ENCODE measurements at places on chromosomes 1 and 21.
A peak's percentile ranks its signal among the peaks of the same experiment; 100 is the strongest.

- DNase-seq = no peak
These were observed 37.2 kb downstream of the NUP210L start for GRCh38 chr1:154117642-154118041.

DNA sequence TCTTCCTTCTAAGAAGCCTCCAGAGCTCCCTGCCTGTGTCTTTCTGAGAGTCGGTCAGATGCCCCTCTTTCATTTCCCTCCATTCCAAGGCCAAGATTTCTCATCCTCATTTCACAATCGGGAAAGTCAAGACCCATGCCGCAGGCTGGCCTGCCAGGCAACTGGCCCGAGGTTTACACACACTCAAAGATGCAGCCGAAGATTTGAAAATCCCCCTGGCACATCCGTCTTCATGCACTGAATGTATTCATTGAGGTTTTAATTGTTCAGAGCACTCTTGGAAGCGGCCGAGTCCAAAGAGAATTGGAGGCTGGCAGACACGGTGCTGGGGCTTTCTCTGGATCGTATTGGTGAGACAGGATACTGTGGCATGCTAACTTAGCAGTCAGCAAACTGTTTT, 29.1 kb upstream of the SRP9 start:
- no peak for DNase-seq

- no peak for DNase-seq
These were observed at the start of gene FCRLA for GRCh38 chr1:161706482-161707347. Gene FCRLA, plus strand, starts transcription at chr1:161707229. Its CDS starts 36 bp downstream, at chr1:161707265.

DNA sequence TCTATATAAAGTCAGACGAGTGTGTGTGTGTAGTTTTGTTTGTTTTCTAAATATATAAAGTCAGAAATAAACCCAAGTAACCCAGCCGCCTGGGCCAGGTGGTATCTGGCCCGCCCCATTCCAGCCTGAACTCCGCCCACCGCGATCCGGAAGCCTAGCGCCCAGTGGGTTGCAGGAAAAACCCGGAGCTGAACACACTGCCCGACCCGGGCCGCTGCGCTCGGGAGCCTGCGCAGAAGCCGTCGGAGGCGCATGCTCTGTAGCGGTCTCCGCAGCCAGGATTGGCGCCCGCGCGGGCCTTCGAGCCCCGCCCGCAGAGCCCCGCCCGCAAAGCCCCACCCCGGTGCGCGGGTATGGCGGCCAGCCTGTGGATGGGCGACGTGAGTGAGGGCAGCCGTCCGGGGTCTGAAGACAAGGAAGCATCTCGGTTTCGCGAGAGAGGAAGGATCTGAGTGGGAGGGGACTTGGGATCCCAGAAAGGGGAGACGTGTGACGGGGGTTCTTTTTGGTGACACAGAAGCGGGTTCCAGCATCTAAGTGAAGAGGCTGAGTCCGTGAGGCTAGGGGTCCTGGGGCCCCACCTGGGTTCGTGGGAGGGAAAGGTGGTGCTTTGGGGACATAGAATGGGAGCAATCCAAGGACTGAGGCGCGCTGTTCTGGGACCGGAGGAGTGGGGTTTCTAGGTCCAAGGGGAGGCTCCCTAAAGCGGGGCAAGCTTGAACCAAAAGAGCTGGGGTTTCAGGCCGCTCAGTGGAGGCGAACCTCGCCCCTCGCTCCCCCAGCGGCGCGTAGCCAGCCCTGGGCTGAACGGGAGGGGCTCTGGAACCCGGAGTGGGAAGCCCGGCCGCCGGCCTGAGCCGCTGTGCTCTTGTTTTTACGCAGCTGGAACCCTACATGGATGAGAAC, at the start of gene TRNAU1AP:
Gene TRNAU1AP (plus strand): TSS at position 328 of the 906 bp plus-strand sequence. CDS start 26 bp downstream, at position 354.
- peak; percentile 85 for DNase-seq

DNA sequence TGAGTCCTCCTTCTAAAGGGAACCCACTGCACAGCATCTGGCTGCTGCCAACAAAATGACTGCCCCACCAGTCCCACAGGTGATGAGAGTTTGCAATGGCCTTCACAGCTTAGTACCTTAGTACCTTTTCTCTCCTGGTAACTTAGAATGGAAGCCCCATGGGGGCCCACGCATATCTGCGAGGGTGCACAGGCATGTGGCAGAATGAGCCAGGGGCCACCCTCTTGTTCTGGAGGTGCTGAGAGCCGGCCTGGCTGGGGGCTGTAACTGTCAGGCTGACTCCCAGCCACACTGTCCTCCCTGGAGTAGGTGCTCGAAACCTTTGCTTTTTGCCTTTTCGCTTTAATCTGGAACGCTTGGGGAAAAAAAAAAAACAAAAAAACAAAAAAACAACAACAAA, 185.1 kb downstream of the DHRS3 start:
- DNase-seq = no peak

DNA sequence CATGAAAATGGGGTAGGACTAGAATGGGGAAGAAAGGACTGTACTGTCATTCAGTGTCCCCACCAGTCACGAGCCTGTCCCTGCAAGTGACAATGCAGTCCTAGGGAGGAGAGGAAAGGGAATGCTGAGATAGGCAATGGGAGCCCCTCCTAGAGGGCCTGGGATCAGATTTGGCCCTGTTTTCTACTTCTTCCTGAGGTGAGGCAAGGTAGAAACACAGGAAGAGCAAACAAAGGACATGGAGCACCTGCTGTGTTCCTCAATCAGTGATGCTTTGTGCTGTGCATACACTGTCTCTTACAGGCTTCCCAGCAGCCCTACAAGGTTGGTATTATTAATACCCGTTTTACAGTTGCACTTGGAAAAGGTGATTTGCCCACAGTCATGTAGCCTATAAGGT, 6.1 kb downstream of the FABP3 start:
- no peak for DNase-seq

DNA sequence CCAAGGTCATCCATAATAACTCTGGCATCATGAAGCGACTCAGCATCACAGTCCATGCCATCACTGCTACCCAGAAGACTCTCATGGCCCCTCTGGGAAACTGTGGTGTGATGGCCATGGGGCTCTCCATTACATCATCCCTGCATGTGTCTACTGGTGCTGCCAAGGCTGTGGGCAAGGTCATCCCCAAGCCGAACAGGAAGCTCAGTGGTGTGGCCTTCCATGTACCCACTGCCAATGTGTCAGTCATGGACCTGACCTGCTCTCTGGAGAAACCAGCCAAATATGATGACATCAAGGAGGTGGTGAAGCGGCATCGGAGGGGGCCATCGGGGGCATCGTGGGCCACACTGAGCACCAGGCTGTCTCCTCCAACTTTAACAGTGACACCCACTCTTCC, 65.1 kb upstream of the ARHGAP29 start:
- DNase-seq = no peak

DNA sequence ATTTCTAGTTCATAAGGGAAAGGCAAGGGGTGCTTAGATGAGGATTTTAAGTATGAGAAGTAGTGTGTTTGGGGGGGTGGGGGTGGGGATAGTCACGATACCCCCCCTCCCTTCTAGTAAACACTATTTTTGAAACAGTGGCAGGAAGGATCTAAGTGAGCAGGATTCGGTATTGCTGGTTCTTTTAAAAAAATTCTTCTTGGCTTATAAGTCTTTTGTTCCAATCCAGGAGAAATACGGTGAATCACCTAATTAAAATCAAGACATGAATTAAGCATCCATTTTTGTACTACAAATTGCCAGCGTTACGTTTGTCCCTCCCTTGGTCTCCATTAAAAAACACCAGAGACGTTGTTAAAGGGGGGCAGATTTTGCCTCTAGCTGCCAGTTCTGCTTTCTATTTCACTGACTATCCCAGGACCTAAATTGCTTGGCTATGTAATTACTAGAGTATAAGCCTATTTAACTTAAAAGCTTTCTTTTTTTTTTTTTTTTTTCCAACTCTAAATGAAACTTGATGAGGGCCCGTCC, 911 bp downstream of the LMO4 start:
- no peak for DNase-seq

- no peak for DNase-seq
These were observed 2.5 kb downstream of the ZCCHC17 start for GRCh38 chr1:31299365-31299764.

GRCh38 chr1:101238031-101238628, 1.3 kb downstream of the S1PR1 start:
- no peak for DNase-seq

DNA sequence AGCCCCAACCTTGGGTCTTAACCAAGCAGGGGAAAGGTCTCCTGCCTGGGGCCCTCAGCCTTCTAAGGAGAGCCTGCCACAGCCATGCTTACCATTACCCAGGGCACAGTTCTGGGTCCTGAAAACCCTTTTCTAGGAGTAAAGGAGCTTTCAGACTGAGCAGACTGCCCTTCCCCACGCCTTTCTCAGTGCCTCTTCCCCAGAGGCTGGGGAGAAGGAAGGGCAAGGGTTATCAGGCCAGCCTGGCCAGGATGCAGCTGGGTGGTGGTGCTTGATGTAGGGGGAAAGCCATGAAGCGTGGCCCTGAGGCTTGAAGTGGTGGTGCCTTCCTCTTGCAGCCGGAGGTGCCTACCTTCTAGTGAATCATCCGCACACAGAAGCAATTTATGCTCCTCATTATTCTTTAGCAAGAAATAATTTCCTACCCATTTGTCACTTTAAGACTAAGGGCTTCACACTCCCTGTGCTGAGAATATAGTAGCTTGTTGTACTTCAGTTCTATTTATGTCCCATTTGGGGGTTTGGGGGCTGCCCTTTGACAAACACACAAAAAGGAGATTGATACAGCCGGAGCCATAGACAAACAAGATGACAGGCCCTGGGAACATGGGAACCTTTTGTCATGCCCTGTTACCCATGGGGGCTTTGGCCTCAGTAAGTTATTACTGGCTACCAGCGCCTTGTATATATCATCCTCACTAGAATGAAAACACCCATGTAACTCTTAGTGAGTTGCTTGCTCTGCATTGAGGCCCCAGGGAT, 40.7 kb downstream of the MAN1C1 start:
- DNase-seq = no peak

DNA sequence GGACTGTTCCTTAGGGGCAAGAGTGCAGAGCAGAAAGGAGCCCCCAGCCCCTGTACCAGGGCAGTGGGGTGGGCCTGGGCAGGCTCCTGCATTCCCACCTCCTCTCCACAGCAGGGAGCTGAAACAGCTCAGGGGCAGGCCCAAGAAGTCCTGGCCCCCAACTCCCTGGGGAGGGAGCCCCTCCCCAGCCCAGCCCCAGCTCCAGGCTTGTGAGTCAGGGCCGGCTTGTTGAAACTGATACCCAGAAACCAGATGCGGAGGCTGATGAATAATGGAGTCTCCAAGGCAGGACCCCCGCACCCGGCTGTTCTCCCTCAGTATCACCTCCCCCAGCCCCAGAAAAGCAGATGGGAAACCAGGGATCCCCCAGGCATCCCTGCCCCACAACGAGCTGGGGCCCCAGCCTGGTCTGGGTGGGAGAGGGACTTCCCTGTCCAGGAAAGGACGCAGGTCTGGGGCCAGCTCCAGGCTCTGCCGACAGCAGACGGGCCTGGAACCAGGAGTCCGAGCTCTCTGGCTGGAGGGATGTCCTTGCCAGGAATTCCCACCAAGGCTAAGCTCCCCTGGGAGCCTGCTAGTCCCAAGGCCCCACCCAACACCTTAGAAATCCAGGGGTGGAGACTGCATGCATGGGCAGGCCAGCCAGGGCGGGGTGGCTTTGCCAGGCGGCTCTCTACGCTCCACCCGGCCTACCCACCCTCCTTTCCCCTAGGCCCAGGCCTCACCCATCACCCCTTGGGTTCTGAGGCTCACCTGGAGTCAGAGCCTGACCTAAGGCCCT, 2.7 kb downstream of the PLEKHG5 start:
- DNase-seq = peak; percentile 20

GRCh38 chr1:12065872-12066271, 2.8 kb downstream of the TNFRSF8 start:
- no peak for DNase-seq

GRCh38 chr1:175632667-175633066, 110.7 kb downstream of the TNR start:
- no peak for DNase-seq

GRCh38 chr1:20787840-20788795, 1.0 kb upstream of the HP1BP3 start:
- DNase-seq = peak; percentile 45

GRCh38 chr1:224080115-224080774, 33.7 kb upstream of the FBXO28 start:
- no peak for DNase-seq

- no peak for DNase-seq
These were observed 142.5 kb downstream of the TIAM1 start for GRCh38 chr21:31201548-31201947.

- DNase-seq = no peak
These were observed 212.6 kb upstream of the FAM78B start for GRCh38 chr1:166379447-166379846.

- DNase-seq = no peak
These were observed 49.9 kb downstream of the CLCA4 start for GRCh38 chr1:86596741-86597290.

- DNase-seq = peak; percentile 21
These were observed 2.1 kb downstream of the KIF26B start for GRCh38 chr1:245156736-245157505.

DNA sequence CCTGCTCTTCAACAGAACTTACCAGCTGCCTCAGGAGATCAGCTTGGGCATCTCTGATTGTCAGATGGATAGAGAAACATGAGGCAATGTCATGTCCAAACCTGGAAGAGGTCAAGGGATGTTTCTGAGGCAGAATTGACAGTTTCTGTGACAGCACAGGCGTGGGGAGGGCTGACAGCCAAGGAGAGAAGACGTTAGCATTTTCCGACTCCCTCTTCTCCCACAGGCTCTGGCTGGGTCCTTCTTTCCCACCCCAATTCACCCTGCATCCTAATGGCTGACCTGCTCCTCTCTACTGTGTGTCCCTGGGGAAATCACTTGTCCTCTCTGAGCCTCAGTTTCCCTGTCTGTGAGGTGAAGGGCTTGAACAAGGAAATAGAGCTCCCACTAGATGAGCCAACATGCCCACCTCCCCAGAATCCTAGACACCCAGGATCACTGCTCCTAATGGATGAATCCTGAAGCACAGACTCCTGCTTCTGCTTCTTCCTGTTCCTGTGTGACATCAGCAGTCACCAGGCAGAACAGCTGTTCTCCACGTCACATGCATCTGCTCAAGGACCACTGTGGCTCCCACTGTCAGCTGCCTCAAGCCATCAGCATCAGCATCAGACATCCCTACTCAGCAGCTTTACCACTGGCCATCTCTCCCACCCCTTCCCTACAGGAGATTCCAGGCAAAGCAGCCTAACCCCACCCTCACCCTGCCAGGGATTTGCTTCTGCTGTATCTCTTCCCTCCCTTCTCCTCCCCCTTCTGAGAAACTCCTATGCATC, 408.0 kb downstream of the MATN1 start:
- DNase-seq = peak; percentile 26

GRCh38 chr1:71047635-71048607, at the start of gene PTGER3:
Gene PTGER3, minus strand, starts transcription at chr1:71047816. Its CDS starts 239 bp downstream, at chr1:71047577.
- peak; percentile 43 for DNase-seq

DNA sequence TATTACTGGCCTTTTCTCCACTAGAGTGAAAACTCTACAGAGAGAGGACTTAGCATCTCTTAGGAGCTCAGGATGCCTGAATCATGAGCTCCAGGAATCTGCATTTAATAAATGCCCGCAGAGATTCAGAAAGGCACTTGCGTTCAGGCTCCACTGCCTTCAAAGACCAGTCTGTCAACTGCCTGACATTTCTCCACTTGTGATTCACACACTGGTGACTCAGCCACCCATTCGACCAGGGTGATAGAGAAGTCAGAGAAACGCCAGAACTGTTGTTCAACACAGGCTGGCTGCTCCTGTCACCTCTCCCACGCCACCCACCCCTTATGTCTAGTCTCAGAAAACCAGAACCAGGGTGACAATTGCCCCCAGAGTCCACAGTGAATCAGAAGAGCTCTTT, 26.9 kb upstream of the LBR start:
- no peak for DNase-seq

Data from NCI-H524 (cell line).